Right renal pelvis (tissue), 4 donors: ENCODE measurements at places on chromosomes 6 and 20.

DNA sequence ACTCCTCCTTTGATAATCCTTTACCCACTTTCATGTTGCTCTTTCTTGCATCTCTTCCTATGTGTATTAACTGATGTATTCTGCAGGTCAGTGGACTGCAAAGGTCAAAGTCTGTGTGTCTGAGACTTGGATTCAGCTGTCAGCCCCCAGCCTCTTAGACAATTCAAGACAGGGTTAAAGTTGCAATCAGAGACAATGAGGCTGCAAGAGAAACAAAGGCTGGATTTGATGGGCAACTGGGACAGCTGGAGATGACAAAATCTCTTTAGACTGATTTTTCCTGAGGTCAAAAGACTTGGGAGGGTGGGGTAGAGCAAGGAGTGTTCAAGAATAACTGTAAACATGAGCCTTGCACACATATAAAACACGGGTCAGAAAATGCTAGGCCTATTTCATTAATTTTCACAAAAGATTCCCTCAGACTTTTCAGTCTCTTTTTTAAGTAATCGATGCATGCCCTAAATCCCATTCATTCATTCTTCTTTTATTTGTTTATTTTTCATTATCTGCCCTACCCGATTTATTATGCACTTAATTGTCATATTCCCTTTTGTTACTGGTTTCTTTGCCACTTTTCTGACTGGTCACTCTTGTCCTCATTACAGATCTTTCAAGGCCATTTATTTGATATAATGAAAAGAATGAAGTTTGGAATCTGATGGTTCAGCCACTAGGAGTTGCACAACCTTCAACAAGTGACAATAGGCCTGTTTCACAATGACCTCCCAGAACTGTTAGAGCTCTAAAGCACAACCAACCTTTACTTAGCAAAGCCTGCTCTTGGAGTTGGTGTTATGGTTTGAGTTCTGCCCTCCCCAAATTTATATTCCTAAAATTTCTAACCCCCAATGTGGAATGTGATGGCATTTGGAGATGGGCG lies 33.8 kb upstream of the AKAP12 start:
- no peak for DNase-seq

DNA sequence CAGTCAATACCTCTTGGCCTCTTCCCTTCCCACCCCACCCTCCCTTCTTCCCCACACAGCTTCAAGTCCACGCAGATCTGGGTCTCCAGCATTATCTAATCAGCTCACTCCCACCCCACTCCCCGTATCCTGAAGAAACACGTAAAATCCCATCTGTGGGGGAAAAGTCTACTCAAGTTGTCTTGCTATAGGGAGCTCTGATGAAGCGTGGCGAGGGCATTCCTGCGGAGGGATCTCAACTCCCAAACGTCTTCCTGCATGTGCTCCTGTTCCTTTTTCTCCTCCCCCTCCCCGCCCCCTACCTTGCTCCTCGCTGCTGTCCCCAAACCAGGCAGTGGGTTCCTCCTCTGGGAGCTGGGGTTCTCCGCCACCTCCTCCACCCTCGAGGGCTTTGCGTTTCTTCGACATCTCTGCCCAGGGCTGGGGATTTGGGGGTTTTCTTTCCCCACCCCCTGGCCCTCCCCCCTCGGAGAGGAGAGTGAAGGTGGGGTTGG lies 181.8 kb downstream of the TBXT start:
- DNase-seq: no peak

DNA sequence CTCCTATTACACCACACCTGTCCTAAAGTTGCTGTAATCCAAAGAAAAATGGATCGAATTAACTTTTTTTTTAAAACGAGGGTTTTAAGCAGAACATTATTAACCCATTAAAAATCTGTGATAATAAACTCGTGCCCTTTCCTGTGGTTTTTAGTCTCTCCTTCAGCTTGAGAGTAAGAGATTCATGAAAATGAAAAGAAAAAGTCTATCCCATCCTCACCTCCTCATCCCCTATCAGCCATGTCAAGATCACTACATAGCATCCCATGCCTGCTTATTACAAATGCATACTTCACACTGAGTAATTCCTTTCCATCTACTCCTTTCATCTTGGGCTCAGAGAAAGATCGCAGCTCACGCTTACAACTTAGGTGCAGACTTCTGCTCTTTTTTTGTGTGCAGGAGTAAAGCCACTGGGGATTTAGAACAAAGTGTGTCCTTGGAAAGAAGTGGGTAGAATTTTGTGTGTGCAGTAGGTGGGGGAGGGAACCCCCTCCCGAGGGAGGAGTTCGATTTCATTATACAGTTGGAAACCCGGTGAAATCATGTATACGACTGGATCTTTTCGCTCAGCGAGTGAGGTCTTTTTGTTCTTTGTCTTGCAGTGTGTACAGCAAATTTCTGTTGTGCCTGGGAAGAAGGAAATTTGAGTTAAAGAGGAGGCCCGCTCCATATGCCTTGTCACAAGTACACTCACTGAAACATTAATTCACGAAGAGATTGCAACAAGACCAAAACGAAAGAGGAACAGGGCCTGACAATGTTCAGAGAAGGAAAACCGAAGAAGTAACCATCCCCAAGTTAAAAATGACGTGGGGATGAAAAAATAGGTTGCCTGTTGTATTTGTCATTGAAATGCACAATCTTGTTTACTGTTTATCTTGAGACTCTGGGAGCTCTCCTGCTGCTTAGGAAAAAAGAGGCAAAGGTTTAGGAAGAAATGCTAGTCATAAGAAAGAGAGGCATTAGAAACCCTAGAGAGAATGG lies 146.5 kb upstream of the ZNF217 start:
- no peak for DNase-seq

DNA sequence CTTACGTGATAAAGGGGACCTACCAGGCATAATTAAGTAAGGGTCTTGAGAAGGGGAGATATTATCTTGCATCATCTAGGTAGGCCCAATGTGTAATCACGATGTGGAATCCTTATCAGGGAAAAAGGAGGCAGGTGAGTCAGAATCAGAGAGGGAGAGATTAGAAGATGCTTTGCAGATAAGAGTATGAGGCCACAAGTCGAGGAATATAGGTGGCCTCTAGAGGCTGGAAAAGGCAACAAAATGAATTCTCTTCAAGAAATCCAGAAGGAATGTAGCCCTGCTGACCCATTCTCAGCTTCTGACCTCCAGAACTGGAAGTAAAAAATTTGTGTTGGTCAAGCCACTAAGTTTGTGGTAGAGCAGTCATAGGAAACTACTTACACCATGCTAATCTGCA lies 11.0 kb upstream of the ENPP4 start:
- no peak for DNase-seq

DNA sequence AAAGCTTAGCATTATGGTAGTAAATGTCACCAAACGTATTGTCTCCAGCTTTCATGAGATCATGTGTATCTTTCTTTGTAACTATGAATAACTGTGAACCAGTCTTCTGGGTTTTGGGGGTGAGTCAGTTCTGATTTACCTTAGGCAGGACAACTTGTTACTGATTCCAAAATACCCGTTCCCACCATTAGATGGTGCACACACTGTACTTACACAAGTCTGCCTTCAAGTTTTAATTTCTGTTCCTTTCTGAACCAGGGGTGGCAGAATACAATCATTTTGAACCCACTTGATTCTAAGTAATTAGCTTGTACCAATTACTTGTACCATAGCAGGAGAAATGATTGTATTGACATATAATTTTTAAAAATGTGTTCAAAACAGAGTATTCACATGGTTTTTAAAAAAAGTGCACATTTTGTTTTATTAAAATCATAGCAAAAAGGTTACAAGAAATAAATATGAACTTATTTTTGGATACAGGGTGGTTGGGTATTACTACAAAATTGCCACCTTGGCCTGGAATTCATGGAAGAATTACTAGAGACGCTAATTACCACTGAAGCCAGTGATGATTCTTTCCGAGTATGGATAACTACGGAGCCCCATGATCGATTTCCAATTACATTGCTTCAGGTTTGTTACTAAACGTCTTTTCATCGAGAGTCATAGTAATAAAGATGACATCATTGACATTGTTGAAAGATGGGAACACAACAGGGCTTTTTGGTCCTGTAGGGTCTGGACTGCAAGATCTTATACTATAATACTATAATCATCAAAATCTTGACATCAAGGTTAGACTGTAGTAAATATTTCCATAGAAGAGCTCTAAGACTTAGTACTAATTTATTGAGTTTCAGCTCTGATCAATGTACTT lies 75.2 kb upstream of the GLP1R start:
- peak; percentile 25 for DNase-seq

DNA sequence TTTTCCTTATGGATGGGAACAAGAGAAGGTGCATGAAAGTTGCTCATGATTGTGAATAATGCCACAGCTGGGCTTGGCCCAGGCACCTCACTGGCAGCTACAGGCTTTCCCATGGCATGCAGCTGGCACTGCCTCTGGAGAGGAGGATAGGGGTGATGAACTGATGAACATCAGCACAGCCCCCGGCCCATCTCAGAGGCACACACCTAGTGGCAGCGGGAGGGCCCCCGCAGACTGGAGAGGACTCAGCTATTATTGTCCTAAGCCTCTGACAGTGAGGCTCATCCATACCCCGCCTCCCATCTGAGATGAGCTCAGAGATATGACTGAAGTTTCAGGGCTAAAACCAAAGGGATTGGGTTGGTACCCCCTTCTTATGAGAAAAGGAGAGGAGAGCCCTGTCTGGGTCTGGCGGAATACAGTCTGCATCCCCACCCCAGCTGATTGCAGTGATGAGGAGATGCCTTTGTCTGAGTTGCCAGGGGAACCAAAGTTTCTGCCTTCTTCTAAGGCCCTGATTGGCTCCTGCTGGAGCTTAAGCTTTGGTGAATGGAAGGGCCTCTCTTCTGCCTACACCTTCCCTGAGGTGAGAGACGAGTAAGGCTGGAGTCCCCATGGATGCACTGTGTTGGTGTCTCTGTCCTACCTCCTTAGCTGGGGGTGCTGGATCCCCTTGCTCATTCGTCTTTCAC lies 27.6 kb upstream of the EPB41L1 start:
- no peak for DNase-seq

DNA sequence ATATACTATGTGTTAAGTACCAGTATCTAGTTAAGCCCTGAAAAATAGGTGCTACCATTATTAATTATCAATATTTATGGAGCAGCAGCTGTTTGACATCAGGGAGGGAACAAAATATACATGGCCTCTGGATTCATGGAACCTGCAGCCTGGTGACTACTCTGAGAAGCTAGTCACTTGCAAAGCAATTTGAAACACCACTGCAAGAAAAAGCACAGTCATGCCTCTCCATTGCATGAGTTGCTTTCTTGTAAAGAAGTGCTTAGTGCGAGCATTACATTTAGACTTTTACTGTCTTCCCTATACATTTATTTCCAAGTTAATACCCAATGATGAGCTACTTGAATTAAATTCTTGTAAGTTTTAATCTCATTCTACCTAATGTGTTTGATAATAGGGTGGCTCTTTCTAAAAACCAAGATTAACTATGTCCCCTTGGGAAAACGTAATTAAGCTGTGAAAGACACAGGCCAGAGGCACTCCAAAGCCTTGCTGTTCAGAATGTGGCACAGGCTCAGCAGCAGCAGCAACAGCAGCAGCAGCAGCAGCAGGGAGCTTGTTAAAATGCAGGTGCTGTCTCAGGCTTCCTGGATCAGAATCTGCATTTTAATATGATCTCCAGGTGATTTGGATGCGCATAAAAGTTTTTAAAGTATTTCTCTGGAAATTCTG lies 83.6 kb downstream of the PFDN4 start:
- no peak for DNase-seq

DNA sequence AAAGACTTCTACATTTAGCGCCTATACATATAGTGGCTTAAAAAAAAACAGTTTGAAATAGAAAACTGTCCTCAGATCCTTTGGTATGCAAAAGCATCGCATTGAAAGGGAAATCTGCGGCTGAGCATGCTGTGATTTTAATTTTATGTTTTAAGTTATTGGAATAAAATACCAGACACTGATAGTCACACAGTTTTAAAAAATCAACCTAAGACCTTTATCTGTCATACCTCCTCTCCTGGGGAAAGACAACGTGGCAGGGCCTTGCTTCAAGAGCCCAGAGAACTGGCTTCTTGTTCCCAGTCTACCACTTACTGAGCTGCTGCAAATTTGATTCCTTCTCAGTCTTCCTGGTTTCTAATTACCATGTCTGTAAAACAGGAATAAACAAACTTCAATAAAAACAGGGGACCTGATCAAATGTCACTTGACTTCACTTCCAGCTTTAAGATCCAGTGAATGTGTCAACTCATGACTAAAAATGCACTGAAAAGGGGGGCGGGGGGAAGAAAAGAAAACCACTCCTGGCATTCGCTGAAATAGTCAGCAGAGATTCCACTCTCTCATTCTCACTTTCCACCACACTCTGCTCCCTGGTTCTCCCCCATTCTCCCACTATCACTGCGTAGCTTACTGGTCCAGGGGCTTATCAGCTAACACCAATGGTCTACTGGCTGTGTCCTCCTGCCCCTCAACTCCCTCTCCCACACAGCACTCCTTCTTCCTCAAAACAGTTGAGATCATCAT lies 494.7 kb upstream of the MARCKS start:
- DNase-seq: no peak
